ENCODE measurements at places on chromosomes 1 and 21.

DNA sequence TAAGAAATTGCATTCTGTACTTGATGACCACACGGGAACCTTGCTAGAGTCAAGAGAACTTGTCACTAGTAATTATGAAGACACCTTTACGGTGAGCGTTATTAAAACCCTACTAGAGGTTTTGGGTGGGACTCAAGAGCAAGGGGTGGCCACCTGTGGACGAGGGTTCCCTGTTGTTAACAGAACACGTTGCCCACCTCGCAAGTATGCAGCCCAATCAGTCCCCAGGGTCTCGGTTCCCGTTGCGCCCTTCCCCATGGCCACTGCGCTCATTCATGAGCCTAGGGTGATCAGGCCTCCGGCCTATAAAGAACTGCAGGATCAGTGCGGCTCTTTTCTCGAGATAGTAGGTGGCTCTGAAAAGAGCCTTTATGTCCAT is 30.2 kb upstream of the RNF187 start:
- peak; percentile 41 for DNase-seq

DNA sequence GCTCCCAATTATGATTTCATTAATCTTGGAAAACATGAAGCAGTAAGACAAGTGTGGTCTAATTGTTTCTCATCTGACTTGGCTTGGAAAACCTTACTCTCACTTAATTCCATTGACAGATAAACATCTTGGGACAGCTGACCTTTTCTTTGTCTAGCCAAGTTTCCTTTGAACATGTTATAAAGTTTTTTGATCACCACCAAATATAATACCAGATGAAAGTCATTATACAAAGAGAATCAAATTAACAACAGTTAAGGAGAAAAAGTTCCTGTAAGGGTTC is 50.2 kb downstream of the ALG14 start:
- no peak for DNase-seq

DNA sequence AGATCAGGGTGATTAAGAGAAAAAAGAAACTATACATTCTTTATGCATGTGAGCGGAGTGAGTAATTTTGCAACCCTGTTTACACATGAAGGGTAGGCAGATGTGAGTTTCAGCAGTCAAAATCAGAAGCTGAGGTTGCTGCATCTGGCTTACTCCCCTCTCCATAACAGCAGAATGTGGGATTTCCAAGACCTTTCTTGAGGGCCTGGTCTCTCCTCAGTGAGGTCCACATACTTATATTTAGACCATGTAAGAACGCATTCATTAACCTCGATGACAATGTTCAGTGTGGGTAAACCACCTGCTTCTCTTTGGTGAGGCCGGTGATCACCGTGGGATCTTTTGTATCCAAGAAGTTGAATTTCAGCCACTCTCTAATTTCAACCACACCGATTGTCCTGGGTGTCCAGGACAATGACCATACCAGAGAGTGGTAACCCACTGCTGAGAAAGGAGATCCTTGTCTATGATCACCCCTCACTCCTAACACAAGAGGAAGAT is 18.7 kb upstream of the RAP1A start:
- DNase-seq: no peak

DNA sequence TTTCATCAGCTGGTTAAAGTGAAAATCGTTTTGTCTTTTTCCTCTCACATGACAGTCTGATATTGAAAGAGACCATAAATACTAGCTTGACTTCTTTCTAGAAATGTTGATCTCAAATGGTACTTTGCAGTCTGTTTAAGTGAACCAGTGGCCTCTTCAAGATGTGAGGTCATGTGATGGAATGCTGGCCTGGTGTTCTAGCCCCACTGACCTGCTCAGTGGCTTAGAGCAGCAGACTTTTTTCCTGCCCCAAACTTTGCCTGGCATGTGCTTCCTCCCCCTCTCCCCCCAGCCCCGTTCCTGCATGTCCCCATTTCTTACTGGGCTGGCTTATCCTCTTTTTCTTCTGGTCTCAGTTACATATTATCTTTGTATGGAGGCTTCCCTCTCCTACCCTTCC is 34.3 kb downstream of the ZYG11A start:
- DNase-seq: no peak

DNA sequence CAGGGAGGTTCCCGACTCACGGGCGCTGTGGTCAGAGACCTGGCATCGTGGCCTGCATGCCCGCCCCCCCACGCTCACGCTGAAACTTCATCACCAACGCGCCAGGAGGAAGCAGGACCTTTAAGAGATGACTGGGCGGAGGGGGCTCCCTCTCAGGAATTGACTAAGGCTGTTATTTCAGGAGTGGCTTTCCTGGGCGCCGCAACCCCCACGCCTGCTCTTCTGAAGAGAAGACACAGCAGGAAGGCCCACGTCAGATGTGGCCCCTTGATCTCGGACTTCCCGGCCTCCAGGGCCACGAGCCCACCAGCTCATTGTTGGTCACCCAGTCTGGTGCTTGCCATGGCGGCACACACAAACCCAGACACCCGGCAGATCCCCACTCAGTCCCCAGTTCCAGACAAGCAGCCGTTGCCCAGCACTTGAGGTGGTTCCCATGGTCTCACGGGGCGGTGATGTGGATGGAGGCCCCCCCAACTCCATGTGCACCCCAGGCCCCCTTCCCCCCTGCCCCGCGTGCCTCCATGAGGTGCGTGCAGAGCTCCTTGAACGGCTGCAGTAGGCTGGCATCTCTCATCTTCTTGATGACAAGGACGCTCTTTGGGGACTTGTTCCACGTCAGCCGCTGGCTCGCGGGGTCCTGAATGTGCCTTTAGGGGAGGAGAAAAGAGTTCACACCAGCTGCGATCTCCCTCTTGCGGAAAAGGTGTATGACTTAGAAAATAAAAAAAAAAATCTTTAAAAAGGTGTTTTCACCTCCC is 21.4 kb downstream of the NADK start:
- no peak for DNase-seq

DNA sequence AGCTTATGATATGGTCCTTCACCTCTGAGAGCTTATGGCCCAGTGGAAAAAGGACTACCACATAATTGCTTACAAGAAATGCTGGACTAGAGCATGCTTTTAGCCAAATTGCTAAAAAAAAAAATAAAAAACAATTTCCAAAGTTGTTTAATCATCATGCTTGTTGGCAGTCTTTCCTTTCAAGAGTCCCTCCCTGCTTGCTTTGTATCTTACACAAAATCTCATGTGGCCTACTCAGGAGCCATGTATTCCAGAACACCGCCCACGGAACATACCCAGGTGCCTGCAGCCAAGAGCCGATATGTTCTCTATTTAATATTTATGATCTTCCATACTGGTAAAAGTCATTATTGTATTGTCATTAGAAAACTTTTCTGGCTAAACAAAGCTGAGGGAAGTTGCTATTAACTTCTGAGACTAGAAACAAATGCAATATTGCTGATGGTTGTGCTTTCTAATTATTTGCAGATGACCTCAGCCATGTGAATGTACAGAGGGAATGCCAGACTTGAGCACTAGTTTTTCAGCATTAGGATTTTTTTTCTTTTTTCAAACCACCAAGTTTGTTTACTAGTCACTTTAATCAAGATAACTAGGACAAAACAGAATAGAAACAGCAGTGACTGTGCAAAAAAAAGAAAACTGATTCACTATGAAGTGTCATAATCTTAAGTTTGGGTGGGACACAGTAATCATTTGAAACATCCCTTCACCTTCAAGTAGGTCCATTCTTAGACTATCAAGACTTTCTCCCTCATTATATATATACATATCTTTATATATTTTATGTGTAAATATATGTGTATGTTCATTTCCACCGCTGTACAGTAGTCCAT is 129.3 kb upstream of the GORAB start:
- no peak for DNase-seq

- no peak for DNase-seq
Measured at GRCh38 chr1:225700889-225701465, 48.1 kb upstream of the ENAH start.

GRCh38 chr1:29417147-29417858 is 181.0 kb downstream of the PTPRU start:
- no peak for DNase-seq

DNA sequence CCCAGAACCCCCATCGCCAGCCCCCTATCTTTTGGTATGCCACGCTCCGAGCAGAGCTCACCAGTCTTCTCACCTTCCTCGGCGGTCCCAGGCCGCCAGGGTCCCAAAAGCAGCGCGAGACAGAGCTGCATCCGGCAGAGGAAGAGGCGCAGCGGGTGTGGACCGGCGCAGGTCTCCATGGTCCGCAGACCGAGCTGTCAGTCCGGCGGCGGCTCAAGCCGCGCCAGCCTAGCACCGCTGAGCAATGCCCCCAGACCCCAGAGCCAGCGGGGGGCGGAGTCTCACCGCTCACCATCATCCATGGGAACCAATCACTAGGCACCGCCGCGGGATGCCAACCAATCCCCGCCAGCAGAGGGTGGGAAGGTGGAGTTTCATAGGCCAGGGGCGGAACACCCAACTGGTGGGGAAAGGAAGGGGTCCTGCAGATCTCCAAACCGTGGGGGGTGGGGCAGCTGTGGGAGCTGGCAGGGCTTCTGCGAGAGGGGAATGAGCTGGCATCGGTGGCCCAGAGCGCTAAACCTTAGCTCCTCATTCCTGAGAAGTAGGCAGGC is at the start of gene EPHA10:
Gene EPHA10 (minus strand): TSS at position 233 of the 554 bp plus-strand sequence. CDS start 54 bp downstream, at position 179.
- peak; percentile 29 for DNase-seq

DNA sequence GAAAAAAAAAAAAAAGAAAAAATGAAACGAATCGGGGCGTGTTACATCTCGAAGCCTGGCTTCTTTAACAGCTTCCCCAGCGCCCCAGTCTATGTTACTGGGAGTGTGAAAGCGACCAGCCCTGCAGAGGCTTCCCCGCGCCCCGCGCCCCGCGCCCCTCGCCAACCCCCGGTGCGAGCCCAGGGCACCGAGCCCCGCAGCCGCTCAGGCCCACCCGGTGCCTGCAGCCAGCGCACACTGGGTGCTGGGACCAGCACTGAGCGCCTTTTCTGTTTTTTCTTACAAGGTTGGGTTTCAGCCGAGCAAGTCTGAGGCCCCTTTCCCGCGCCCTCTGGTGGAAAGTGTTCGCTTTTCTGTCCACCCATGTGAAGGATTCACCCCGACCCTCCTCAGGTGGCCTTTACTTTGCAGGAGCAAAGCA is 42.1 kb upstream of the ZNF496 start:
- DNase-seq: no peak

DNA sequence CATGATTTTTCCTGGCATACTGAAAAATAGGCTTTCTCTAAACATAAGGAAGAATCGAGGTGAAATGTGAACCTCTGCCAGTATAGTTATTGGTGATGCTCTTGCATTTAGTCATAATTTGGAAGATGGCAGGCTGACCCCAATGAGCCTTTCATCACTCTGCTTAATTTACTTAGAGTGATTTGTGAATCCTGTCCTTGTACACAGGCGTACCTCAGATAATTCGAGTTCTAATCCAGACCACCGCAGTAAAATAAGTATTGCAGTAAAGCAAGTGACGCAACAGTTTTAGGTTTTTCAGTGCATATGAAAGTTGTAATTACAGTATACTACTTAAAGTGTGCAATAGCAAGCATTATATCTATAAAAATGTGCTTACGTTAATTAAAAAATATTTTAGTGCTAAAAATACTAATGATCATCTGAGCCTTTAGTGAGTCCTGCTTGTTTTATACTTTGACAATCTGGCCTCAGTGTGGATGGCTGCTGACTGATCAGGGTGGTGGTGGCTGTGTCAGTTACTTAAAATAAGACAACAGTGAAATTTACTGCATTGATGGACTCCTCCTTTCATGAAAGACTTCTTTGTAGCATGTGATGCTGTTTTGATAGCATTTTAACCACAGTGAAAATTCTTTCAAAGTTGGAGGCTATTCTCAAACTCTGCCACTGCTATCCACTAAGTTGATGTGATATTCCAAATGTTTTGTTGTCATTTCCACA is 1.7 kb downstream of the PKNOX1 start:
- no peak for DNase-seq

- no peak for DNase-seq
Measured at GRCh38 chr1:80922906-80923305, 877.8 kb upstream of the ADGRL2 start.

- DNase-seq: no peak
Measured at GRCh38 chr1:69585666-69586065, 17.9 kb downstream of the LRRC7 start.

DNA sequence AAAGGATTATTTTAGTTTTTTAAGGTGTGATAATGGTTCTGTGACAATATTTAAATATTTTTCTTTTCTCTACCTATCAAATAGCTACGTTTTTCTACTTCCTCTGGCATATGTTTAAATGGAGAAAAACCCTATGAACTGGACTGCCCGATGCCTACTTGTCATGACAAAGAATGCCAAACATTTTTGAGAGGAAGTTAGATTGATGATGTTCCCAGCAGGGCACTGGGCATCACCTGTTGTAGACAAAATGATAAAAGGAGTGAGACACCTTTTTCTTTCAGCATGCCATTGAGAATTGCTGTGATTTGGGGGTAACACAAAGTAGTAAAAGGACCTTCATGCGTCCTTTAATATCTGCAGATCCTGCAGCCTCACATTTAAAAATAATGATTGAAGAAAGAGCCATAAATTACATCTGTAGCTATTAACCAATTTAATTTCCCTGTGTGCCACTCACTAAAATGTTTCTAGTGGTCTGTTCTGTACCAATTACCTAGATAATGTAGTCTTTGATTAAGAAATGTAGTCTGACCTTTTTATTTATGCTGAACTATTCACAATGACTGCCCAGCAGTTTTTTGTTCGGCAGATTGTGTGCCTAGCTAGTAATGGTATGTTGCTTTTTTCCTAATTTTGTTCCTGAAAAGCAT is 47.6 kb downstream of the RPL5 start:
- DNase-seq: no peak

GRCh38 chr21:36288651-36289243 is 31.2 kb upstream of the MORC3 start:
- no peak for DNase-seq

DNA sequence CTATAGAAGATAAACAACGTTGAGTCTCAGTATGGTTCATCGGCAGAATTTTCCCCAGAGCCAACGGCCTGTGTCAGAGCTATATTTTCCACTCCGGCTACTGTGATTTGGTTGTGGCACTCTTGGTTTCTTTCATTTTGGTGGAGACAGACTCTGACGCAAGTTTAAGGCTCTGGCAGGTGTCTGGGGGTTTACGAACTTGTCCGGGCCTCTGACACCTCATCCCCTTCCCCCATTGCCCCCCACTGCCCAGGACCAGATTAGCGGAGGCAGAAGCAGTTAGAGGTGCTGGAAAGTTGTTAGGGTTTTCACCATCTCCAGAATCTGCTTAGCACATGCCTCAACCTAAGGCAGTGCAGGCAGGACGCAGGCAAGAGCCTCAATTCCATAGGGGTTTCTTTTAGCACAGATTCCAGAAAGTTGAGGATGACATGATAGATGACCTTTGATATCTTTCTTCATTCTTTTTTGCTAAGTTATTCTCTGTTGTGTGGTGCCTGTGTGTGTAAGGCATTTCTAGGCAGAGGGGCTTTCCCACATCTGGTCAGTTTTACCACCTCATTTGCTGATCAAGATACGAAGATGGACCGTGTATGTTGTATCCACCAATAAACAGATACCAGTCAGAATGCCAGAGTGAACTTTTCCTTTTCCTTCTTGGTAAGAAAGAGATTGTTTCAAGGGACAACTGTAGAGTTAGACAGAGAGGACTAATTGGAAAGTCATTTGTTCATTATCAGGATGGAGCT is 18.4 kb upstream of the IL10 start:
- DNase-seq: no peak

DNA sequence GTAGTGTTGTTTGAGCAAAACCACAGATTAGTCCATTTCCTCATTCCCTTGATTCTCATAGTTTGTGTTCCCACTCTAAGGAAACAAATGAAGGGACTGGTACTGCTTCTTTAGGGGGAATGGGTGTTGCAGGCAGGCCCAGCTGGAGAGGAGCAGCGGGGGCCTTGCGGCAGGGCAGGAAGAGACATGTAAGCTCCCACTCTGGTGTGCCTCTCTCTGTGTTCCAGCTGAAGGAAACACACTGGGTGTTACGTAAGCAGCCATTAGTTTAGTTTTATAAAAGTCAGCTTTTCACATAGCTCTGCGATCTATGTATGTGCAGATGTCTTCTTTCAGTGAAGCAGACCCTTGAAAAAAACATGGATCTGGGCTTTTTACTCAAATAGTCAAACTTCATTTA is 99.5 kb downstream of the CACHD1 start:
- no peak for DNase-seq

Data from NCI-H187 (cell line).